Activated naive CD8-positive, alpha-beta T cell treated with anti-CD3 and anti-CD28 coated beads, Interleukin-2, amount 10 ng/mL, durations not matched to agents 7 days and 5 days (primary cell): ENCODE measurements at places on chromosomes 4 and X. TPM values are rescaled to one million over a fixed set of nuclear protein-coding genes. Genes with fewer than 3 reads are reported as not detected.

DNA sequence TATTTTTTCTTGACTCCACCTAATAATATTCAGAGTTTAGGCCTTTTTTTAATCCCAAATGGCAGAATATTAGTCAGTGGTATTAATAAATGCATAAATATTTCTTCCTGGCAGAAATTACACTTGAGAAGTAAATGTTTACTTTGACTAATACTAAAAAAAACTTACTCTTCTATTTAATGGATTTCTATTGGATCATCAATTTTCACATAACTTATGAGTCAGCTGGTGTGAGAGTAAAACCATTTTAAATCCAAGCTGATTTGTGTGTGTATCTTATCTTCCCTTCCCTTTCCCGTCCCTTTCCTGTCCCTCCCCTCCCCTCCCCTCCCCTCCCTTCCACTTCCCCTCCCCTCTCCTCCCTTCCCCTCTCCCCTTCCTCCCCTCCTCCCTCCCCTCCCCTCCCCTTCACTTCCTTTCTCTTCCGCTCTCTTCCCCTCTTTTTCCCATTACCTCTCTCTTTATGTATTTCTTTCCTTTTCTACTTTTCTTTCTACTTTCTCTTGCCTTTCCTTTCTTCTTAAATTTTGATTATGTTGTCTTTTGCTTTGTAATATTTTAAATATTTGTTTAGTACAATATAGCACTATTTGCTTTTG, 630.1 kb upstream of the EPHA5 start:
- H3K4me1 ChIP-seq, result no peaks in the 10 kb centered on the region
- DNase-seq, result no peak
- no peak overlapping the region for H3K4me3 ChIP-seq

RNF113A gene
- total RNA-seq, result 37.5 TPM

- H3K27me3 ChIP-seq, result no peaks in the 10 kb centered on the region
- H3K27ac ChIP-seq, result no peak overlapping the region
- H3K36me3 ChIP-seq, result no peaks in the 10 kb centered on the region
- no peak overlapping the region for H3K4me3 ChIP-seq
- no peak for DNase-seq
Measured at GRCh38 chrX:3450881-3451570, 104.6 kb upstream of the MXRA5 start.

- no peak overlapping the region for H3K4me3 ChIP-seq
- H3K27ac ChIP-seq, result no peak overlapping the region
- no peaks in the 10 kb centered on the region for H3K36me3 ChIP-seq
- H3K4me1 ChIP-seq, result no peaks in the 10 kb centered on the region
- no peak for DNase-seq
Measured at GRCh38 chrX:22310779-22311178, 38.1 kb downstream of the CBLL2 start.

- H3K4me3 ChIP-seq, result no peak overlapping the region
- no peaks in the 10 kb centered on the region for H3K4me1 ChIP-seq
- H3K36me3 ChIP-seq, result no peaks in the 10 kb centered on the region
- DNase-seq, result no peak
- no peak overlapping the region for H3K27ac ChIP-seq
- H3K27me3 ChIP-seq, result peaks cover 4% of the 10 kb centered on the region
Measured at GRCh38 chr4:1039493-1040343, 28.3 kb downstream of the FGFRL1 start.

- H3K27ac ChIP-seq, result no peak within 1 kb of the TSS
- no peak for DNase-seq
- no peaks in the 10 kb centered on the region for H3K36me3 ChIP-seq
- H3K4me1 ChIP-seq, result peaks cover 1% of the 10 kb centered on the region
- peak within 1 kb of the TSS; percentile 47 for H3K4me3 ChIP-seq
- peaks cover 43% of the 10 kb centered on the region for H3K27me3 ChIP-seq
Measured at GRCh38 chr4:74794382-74795010, at the start of gene BTC. BTC (minus strand) TSS chr4:74794523; CDS start chr4:74794325, 198 bp downstream.

FIP1L1 gene
- 78.2 TPM for total RNA-seq

- no peak overlapping the region for H3K27ac ChIP-seq
- DNase-seq, result no peak
- peaks cover 17% of the 10 kb centered on the region for H3K4me1 ChIP-seq
- H3K4me3 ChIP-seq, result no peak overlapping the region
Measured at GRCh38 chrX:72142094-72142793, 10.5 kb upstream of the RTL5 start.

DNA sequence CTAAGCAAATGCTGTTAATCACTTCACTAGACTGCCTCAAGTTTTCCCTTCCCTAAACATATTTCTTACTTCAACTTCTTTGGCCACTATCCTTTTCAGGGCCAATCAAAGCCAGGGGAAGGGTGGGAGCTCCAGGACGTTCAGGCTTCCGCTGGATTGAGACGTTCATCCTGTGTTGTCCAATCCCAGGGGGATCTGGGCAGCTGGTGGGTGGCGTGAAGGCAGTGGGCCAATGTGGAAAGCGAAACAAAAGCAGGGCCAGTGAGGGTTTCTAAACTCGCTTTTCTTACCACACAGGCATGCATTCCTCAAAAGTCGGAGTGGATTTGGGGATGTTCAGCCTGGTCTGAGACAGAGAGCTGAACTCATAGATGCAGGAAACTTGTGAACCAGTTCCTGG, 7.6 kb downstream of the CXCL13 start:
- no peak overlapping the region for H3K27ac ChIP-seq
- peaks cover 31% of the 10 kb centered on the region for H3K27me3 ChIP-seq
- no peaks in the 10 kb centered on the region for H3K36me3 ChIP-seq
- peaks cover under 1% of the 10 kb centered on the region for H3K4me1 ChIP-seq

GRCh38 chr4:7415927-7416686, 18.6 kb downstream of the PSAPL1 start:
- no peak overlapping the region for H3K4me3 ChIP-seq
- H3K27me3 ChIP-seq, result peaks cover 2% of the 10 kb centered on the region
- no peaks in the 10 kb centered on the region for H3K36me3 ChIP-seq
- peak; percentile 4 for DNase-seq
- no peak overlapping the region for H3K27ac ChIP-seq

ERVMER34-1 gene
- total RNA-seq, result not detected

DNA sequence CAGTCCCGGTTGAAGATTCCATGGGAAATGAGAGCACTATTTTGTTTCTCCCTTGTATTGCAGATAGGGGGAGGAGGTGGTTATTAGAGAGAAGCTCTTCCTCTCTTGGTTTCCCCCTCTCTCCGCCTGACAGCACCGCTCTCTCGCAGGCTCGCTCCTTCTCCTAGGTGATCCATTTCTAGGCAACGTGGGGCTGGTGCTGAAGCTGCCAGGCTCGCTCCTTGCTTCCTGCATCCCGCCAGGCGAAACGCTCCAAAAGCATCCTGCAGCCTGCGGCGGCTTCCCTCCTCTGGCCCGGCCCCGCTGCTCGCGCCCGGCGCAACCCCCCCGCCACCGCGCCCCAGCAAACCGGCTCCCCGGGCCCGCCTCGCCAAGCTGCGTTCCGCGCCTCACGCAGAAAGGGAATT, at the start of gene GRID2:
TSS of gene GRID2 (plus strand) at position 346 of the 407 bp plus-strand sequence.
- no peaks in the 10 kb centered on the region for H3K36me3 ChIP-seq
- peaks cover 2% of the 10 kb centered on the region for H3K4me1 ChIP-seq
- DNase-seq, result no peak
- H3K4me3 ChIP-seq, result peak within 1 kb of the TSS; percentile 30
- H3K27ac ChIP-seq, result peak within 1 kb of the TSS; percentile 65

GRCh38 chr4:53764761-53765490, 173.6 kb upstream of the LNX1 start:
- no peaks in the 10 kb centered on the region for H3K4me1 ChIP-seq
- no peaks in the 10 kb centered on the region for H3K36me3 ChIP-seq
- no peak overlapping the region for H3K4me3 ChIP-seq
- DNase-seq, result no peak
- no peaks in the 10 kb centered on the region for H3K27me3 ChIP-seq

DNA sequence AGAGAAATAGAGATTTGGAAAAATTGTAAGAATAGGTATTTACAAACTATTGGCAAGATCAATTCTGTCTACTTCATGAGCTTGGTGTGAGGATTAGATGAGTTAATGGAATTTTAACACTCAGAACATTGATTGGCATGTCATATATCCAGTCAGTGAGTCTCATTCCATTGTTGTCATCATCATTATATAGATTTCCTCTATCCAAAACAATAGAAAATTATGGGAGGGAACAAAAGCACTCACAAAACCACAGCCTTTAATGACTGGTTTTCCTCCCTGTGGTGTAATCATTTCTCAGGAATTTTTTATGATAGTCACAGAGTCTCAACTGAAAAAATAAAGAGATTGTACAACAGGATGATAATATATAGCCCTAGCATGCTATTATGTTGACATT, 21.1 kb downstream of the KLHL5 start:
- H3K4me1 ChIP-seq, result peaks cover 15% of the 10 kb centered on the region
- no peaks in the 10 kb centered on the region for H3K27me3 ChIP-seq
- DNase-seq, result no peak
- H3K36me3 ChIP-seq, result peaks cover 24% of the 10 kb centered on the region
- H3K4me3 ChIP-seq, result no peak overlapping the region

GRCh38 chr4:16765546-16765945, 132.9 kb downstream of the LDB2 start:
- H3K4me1 ChIP-seq, result no peaks in the 10 kb centered on the region
- no peak for DNase-seq
- H3K27me3 ChIP-seq, result no peaks in the 10 kb centered on the region
- no peak overlapping the region for H3K27ac ChIP-seq

DNA sequence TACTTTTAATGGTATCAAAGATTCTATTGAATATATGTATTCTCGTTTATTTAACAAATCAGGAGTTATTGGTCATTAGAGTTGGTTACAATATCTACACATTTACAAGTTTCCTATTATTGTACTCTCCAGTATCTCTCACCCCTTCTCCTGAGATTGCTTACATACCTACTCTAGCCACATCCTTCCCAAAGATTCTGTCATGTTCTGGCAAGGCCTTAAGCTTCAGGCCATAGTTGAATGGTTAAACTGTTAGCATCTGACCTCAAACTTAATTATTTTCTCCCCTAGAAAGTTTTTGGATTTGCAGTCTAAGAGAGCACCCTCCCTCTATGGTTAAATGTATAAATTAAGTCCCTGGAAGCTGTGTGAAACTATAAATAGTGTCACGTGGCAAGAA, 784.2 kb downstream of the GLUD2 start:
- H3K27me3 ChIP-seq, result no peaks in the 10 kb centered on the region
- H3K36me3 ChIP-seq, result no peaks in the 10 kb centered on the region
- DNase-seq, result no peak
- no peak overlapping the region for H3K27ac ChIP-seq
- H3K4me1 ChIP-seq, result no peaks in the 10 kb centered on the region
- no peak overlapping the region for H3K4me3 ChIP-seq

DCAF16 gene
- 54.5 TPM for total RNA-seq

RPS6KA6 gene
- not detected for total RNA-seq

GRCh38 chr4:76702440-76703122, 195.4 kb downstream of the SOWAHB start:
- H3K4me1 ChIP-seq, result peaks cover 4% of the 10 kb centered on the region
- H3K27ac ChIP-seq, result no peak overlapping the region
- H3K4me3 ChIP-seq, result no peak overlapping the region
- peaks cover 11% of the 10 kb centered on the region for H3K27me3 ChIP-seq

- no peak for DNase-seq
- no peak overlapping the region for H3K27ac ChIP-seq
- H3K27me3 ChIP-seq, result no peaks in the 10 kb centered on the region
- H3K36me3 ChIP-seq, result peaks cover 19% of the 10 kb centered on the region
- H3K4me3 ChIP-seq, result no peak overlapping the region
Measured at GRCh38 chrX:41808047-41808446, 84.1 kb downstream of the GPR82 start.

HERC5 gene
- 44.8 TPM for total RNA-seq

GRCh38 chr4:52299120-52299519, 248.0 kb downstream of the SPATA18 start:
- no peaks in the 10 kb centered on the region for H3K36me3 ChIP-seq
- H3K4me1 ChIP-seq, result no peaks in the 10 kb centered on the region
- no peaks in the 10 kb centered on the region for H3K27me3 ChIP-seq
- no peak for DNase-seq

- H3K4me1 ChIP-seq, result no peaks in the 10 kb centered on the region
- no peaks in the 10 kb centered on the region for H3K27me3 ChIP-seq
- H3K27ac ChIP-seq, result no peak overlapping the region
- no peaks in the 10 kb centered on the region for H3K36me3 ChIP-seq
Measured at GRCh38 chr4:164931551-164932324, 45.7 kb downstream of the TRIM61 start.

- no peak overlapping the region for H3K4me3 ChIP-seq
- no peaks in the 10 kb centered on the region for H3K4me1 ChIP-seq
- peaks cover under 1% of the 10 kb centered on the region for H3K27me3 ChIP-seq
Measured at GRCh38 chrX:38919202-38919601, 117.9 kb downstream of the MID1IP1 start.

GRCh38 chrX:129652565-129653169, 2.1 kb downstream of the APLN start:
- DNase-seq, result no peak
- H3K27ac ChIP-seq, result no peak overlapping the region
- no peak overlapping the region for H3K4me3 ChIP-seq
- H3K27me3 ChIP-seq, result peaks cover 8% of the 10 kb centered on the region
- peaks cover 8% of the 10 kb centered on the region for H3K4me1 ChIP-seq
- H3K36me3 ChIP-seq, result no peaks in the 10 kb centered on the region

GAB3 gene
- total RNA-seq, result 17.7 TPM

NAP1L3 gene
- 2.1 TPM for total RNA-seq

DNA sequence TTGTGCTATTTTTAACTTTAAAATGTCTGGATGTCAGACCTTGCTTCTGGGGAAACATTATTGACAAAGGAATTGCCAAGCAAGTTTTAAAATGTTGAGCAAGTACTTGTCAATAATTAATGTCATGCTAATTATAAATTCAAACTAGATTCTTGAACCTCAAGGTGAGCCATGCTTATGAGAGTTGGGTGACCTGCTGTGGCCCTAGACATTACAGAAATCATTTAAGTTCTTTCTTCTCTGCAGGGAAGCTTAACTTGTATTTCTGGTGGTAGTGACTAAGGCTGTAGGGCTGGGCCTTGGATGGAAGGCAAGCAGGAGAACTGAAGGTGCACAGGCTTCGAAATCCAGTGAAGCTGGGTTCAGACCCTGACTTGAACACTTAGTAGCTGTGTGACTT, 14.8 kb upstream of the UCHL1 start:
- H3K4me3 ChIP-seq, result no peak overlapping the region
- no peak for DNase-seq
- H3K27me3 ChIP-seq, result peaks cover 19% of the 10 kb centered on the region
- no peaks in the 10 kb centered on the region for H3K4me1 ChIP-seq

GRCh38 chr4:73309211-73309610, 50.6 kb upstream of the ANKRD17 start:
- no peaks in the 10 kb centered on the region for H3K4me1 ChIP-seq
- no peak for DNase-seq
- H3K27me3 ChIP-seq, result no peaks in the 10 kb centered on the region
- no peak overlapping the region for H3K27ac ChIP-seq

DDIT4L gene
- not detected for total RNA-seq
